ENCODE measurements at places on chromosomes 16 and 17.
A peak's percentile ranks its signal among the peaks of the same experiment; 100 is the strongest.

DNA sequence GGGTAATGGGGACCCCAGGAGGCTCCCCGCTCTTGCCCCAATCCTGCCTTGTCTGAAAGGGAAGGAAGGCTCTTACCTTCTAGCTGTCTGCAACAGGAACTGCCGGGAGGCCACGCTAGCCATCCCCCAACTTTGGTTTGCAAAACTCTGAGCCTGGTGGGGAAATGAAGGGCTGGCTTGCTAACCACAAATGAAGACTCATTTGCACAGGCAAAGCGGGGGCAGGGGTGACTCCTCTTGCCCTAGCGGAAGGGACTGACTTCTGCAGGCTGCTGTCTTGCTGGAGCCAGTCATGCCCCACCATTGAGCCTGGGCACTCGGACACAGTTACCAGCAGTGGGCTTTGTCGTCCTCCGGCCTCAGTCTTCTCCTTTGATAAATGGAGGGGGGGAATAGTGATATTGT is 52.6 kb downstream of the PLCG2 start:
- H3K27me3 ChIP-seq = no peaks in the 10 kb centered on the region
- H3K27ac ChIP-seq = no peak overlapping the region
- no peak overlapping the region for H3K4me3 ChIP-seq
- H3K4me1 ChIP-seq = no peaks in the 10 kb centered on the region

DNA sequence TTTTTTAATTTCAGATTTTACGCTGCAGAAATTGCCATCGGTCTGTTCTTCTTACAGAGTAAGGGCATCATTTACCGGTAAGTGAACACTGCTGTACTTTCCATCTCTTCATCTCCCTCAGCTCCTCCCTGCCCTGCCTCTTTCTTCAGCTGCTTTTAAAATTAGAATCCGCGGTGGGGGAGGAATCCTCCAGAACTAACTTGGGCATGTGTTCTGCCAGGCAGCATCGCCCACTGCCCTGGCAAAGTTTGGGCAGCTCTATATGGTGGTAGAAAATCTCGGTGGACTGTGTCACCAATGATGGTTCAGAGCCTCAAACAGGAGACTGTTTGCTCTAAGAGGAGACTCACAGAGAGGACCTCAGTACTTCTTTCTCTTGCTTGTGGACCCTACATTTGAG is 81.6 kb upstream of the CACNG3 start:
- no peaks in the 10 kb centered on the region for H3K36me3 ChIP-seq
- no peak overlapping the region for H3K27ac ChIP-seq
- no peaks in the 10 kb centered on the region for H3K4me1 ChIP-seq

DNA sequence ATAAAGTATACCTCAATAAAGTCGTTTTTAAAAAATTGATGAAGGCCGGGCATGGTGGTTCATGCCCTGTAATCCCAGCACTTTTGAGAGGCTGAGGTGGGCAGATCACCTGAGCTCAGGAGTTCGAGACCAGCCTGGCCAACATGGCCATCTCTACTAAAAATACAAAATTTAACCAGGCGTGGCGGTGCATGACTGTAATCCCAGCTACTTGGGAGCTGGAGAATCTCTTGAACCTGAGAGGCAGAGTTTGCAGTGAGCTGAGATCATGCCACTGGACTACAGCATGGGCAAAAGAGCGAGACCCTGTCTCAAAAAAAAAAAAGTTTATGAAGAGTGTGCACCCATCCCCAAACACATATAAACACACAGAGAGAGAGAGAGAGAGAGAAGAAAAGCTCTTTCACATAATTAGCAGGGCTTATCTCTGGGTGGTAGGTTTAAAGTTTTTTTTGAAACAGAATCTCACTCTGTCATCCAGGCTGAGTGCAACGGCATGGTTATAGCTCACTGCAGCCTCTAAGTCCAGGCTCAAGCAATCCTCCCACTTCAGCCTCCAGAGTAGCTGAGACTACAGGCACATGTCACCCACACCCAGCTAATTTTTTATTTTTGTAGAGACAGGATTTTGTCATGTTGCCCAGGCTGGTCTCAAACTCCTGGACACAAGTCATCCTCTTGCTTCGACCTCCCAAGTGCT is 3.0 kb downstream of the SREBF1 start:
- no peaks in the 10 kb centered on the region for H3K36me3 ChIP-seq
- H3K4me1 ChIP-seq = peaks cover 52% of the 10 kb centered on the region
- H3K4me3 ChIP-seq = no peak overlapping the region
- peak overlapping the region; percentile 100 for H3K27ac ChIP-seq
- DNase-seq = no peak

DNA sequence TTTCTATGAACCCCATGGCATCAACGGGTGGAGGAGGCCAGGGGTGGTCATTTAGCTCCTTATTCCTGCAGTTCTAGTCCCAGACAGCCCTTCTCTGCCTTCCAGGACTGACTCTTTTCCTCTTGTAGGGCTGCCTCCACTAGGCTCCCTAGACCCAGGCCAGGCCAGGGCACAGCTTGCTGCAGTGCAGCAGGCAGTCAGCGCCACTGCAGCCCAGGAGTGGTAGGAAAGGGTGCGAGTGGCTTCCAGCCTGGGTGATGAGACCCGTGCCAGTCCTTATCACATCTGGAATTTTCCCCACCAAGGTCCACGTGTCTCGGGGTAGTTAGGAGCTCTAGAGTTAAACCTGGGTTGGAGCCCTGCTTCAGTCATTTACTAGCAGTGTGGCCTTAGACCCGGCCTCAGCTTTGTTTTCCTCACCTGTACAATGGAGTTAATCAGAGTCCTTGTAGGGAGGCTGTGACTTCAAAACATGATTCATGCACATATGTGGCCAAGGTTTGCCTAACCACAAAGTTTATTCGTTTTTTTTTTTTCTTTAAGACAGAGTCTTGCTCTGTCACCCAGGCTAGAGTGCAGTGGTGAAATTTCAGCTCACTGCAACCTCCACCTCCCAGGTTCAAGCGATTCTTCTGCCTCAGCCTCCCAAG is 4.7 kb downstream of the SLC5A11 start:
- no peaks in the 10 kb centered on the region for H3K27me3 ChIP-seq
- H3K4me1 ChIP-seq = no peaks in the 10 kb centered on the region
- no peak overlapping the region for H3K4me3 ChIP-seq
- DNase-seq = no peak
- no peak overlapping the region for H3K27ac ChIP-seq

- no peaks in the 10 kb centered on the region for H3K27me3 ChIP-seq
- no peak overlapping the region for H3K27ac ChIP-seq
- no peak for DNase-seq
- no peaks in the 10 kb centered on the region for H3K36me3 ChIP-seq
- H3K4me3 ChIP-seq = no peak overlapping the region
- no peaks in the 10 kb centered on the region for H3K4me1 ChIP-seq
These were observed 256.9 kb downstream of the C16orf95 start for GRCh38 chr16:87060034-87060986.

DNA sequence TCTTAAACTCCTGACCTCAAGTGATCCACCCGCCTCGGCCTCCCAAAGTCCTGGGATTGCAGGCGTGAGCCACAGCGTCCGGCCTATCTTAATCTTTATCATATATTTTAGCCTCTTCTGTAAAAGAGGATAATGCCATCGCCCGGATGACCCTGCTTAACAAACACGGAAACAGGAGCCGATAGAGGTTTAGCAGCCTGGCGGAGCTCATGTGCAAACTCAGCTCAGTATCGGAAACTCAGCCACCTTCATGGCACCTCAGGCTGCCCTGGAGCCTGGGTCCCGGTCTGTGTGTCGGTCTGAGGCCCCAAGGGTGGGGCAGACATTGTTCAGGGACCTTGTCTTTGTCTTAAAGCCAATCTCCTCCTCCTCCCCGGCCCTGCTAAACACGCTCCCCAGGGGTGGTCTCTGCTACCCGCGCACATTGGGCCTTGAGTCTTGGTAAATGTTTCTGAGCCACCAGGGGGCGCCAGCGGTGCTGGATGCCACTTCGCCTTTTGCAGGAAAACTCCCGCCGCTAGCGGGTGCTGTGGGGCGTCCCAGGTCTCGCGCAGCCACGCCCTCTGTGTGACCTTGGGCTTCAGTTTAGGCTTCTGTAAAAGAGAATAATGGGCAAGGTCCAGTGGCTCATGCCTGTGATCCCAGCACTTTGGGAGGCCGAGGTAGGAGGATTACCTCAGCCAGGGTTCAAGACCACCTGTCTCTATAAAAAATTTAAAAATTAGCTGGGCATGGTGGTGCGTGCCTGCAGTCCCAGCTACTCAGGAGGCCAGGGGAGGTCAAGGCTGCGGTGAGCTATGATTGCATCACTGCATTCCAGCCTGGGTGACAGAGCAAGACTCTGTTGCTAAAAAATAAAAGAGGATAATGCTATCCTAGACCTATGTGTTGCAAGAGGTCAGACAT is 2.7 kb downstream of the CETP start:
- H3K4me1 ChIP-seq = no peaks in the 10 kb centered on the region
- peak; percentile 78 for DNase-seq
- no peaks in the 10 kb centered on the region for H3K27me3 ChIP-seq
- no peaks in the 10 kb centered on the region for H3K36me3 ChIP-seq
- no peak overlapping the region for H3K27ac ChIP-seq

DNA sequence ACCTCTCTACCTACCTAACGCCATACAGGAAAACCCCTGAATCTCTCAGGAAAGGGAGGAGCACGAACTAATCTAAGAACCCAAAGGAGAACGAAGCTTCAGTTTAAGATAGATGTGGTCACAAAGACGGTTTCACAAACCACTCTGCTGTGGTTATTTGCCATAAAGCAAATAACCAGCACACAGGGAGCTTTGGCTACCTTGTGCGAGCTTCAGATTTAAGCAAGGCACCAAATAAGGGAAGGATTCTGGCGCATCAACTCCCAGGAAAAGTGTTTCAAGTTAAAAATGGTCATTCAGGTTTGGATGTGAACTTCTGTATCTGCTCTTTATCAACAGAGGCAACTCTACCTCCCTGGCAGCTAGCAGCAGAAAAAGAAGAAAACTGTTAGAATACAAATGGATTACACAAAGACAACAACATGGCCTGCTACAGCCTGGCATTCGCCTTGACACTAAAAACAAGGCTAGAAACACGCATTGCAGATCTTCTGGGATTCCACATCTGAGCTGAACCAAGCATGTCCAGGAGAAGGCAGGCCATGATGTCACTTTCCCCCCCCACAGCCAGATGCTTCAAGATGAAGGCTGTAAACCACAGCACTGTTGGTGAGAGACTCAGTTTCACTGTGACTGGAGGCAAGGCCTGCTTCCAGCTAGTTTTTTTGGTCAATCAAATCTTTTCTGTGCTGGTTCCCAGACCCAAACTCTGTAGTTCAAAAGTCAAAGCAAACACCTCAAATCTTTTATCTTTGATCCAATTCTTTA is 43.6 kb downstream of the SMG6 start:
- H3K27me3 ChIP-seq = no peaks in the 10 kb centered on the region
- no peak overlapping the region for H3K27ac ChIP-seq
- no peaks in the 10 kb centered on the region for H3K4me1 ChIP-seq
- no peaks in the 10 kb centered on the region for H3K36me3 ChIP-seq

DNA sequence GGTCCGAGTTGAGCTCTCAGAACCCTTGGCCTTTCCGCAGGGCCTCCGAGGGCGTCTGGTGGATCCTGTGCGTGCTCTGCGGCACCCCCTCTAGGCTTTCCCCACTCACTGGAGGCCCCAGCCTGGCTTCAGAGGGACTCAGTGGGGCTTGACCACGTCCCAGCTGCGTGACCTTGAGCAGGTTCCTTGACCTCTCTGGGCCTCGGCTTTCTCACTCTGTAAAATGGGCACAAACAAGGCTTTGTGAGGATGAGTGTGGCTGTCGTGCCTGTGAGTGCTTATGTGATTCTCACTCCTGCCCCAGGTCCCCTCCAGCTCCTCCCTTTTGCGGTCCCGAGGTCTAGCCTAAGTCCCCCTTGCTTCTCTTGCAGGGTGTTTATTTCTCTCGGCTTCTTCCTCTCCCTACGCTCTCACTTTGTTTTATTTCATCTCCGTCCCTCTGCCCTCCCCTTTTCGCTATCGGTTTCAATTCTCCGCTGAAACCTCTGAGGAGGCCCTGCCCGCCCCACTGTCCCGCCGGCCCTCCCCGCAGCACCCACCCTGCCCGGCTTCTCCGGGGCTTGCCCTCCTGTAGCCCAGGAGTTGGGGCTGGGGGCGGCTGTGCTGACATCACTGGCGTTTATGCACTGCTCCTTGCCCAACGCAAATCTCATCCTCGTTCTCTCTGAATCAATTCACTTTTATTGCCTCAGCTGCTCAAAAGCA is 82.3 kb upstream of the CBX4 start:
- no peak for DNase-seq
- H3K27ac ChIP-seq = no peak overlapping the region
- no peaks in the 10 kb centered on the region for H3K36me3 ChIP-seq
- peaks cover 28% of the 10 kb centered on the region for H3K27me3 ChIP-seq
- H3K4me1 ChIP-seq = peaks cover 6% of the 10 kb centered on the region

DNA sequence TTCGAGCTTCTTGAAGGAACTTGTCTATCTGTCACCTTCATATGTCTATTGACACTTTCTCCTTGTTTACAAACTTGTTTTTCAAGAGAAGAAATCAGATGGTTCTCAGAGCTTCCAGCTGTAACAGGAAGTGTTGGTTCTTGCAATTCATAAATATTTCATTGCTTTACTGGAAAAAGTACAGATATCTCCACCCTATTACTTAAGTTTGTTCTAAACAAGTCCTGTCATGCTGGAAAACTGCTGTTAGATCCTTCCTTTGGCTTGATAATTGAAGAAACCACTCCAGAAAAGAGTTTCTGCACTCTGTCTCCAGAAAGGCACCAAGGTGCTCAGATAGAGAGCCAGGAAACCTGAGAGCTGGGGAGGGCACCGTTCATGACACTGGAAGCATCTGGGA is 181.6 kb downstream of the DNAH9 start:
- no peaks in the 10 kb centered on the region for H3K36me3 ChIP-seq
- H3K27me3 ChIP-seq = no peaks in the 10 kb centered on the region
- no peak for DNase-seq
- H3K4me3 ChIP-seq = no peak overlapping the region
- no peak overlapping the region for H3K27ac ChIP-seq
- H3K4me1 ChIP-seq = no peaks in the 10 kb centered on the region

DNA sequence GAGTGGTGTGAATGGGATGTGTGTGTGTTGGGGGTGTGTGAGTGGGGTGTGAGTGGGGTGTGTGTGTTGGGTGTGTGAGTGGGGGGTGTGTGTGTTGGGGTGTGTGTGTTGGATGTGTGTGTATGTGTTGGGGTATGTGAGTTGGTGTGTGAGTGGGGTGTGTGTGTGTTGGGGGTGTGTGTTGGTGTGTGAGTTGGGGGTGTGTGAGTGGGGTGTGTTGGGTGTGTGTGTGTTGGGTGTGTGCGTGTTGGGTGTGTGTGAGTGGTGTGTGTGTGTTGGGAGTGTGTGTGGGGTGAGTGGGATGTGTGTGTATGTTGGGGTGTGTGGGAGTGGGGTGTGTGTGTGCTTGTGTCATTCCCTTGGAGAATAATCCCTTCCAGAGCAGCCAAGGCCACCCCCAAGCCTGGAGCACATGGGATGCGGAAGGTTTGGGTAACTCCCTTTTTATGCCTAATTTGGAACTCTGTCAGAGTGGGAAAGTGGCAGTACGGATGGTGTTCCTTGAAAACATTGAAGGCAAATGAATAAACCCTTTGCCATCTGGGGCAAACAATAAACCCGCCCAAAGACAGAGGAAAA is 14.3 kb downstream of the RNF213 start:
- H3K36me3 ChIP-seq = no peaks in the 10 kb centered on the region
- H3K4me3 ChIP-seq = no peak overlapping the region
- H3K4me1 ChIP-seq = peaks cover 23% of the 10 kb centered on the region
- no peaks in the 10 kb centered on the region for H3K27me3 ChIP-seq
- DNase-seq = no peak

Measured in breast epithelium (tissue), 4 donors.